Vagina (tissue), 2 donors: ENCODE measurements at places on chromosomes 3 and 15.
A peak's percentile ranks its signal among the peaks of the same experiment; 100 is the strongest.

- H3K36me3 ChIP-seq = no peaks in the 10 kb centered on the region
- no peak overlapping the region for H3K4me3 ChIP-seq
Observed at GRCh38 chr15:74328331-74329056, 39.0 kb downstream of the CYP11A1 start.

DNA sequence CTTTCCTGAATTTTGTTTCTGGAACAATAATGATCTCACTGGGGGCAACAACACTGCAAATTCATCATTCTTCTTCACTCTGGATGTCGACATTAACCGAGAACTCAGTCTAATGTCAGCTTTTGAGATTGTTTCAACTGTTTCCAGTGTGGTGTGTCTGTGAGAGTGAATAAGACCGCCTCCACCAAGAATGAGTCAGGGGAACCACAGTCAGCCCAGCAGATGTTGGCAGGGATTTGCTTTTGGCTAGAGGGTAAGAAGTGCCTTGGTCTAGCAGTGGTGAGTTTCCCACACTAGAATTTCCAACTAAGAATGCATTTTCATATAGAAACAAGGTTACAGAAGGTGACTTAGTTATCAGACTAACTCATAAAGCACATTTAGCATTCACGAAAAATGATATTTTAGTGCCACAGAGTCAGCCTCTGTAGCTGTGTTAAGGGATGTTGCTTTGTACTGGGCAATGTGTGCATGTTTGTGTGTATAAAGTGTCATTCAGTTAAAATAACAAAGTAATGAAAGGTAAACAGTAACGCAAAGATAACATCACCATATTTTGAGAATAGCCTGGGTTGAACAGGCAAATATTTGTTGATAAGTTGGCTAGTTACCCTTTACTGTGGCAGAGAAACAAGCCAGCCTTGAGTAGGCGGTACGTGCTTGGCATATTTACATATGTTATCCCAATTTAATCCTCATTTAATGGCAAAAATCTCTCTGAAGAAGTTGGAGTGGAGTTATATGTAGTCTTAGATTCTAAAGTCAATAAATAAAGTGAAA, 33.8 kb downstream of the DRD3 start:
- DNase-seq = no peak
- no peaks in the 10 kb centered on the region for H3K27me3 ChIP-seq
- H3K4me1 ChIP-seq = no peaks in the 10 kb centered on the region

DNA sequence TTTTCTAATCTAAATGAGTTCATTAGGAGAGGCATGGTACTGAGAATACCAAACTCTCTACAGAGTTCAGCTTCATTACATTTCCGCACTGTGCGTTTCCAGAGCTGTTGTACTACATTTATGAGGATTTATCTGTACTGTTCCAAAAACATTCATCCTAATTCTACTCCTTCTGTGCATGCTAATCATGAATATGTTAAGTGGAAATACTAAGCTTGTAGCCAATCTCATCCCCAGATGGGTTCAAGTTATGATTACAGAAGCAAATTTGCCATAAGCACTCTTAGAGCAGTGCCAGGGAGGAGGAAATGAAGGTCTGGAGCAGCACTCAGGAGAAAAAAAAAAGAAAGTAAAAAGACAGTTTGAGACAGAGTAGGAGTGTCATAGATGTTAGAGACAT, 544.3 kb downstream of the GBE1 start:
- DNase-seq = no peak
- H3K4me1 ChIP-seq = no peaks in the 10 kb centered on the region
- H3K27me3 ChIP-seq = no peaks in the 10 kb centered on the region

- H3K36me3 ChIP-seq = no peaks in the 10 kb centered on the region
- no peaks in the 10 kb centered on the region for H3K4me1 ChIP-seq
- no peak for DNase-seq
- no peak overlapping the region for H3K4me3 ChIP-seq
- no peaks in the 10 kb centered on the region for H3K27me3 ChIP-seq
- no peak overlapping the region for H3K27ac ChIP-seq
Observed at GRCh38 chr3:159974-160373, 36.6 kb upstream of the CHL1 start.

DNA sequence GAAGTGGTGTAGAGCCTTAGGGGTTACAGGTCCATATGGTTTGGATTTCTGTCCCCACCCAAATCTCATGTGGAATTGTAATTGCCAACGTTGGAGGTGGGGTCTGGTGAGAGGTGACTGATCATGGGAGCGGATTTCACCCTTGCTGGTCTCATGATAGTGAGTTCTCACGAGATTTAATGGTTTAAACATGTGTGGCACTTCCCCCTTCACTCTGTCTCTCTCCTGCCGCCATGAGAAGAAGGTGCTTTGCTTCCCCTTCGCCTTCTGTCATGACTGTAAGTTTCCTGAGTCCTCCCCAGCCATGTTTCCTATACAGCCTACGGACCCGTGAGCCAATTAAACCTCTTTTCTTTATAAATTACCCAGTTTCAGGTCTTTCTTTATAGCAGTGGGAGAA, 43.1 kb upstream of the MFGE8 start:
- H3K4me1 ChIP-seq = no peaks in the 10 kb centered on the region
- H3K27ac ChIP-seq = no peak overlapping the region
- no peaks in the 10 kb centered on the region for H3K27me3 ChIP-seq
- H3K4me3 ChIP-seq = no peak overlapping the region
- no peak for DNase-seq

- no peaks in the 10 kb centered on the region for H3K27me3 ChIP-seq
- H3K4me3 ChIP-seq = no peak overlapping the region
- no peaks in the 10 kb centered on the region for H3K4me1 ChIP-seq
Observed at GRCh38 chr15:42367041-42367440, 7.7 kb downstream of the CAPN3 start.

GRCh38 chr3:46312991-46313390, 40.9 kb upstream of the CCR2 start:
- H3K4me3 ChIP-seq = no peak overlapping the region
- H3K4me1 ChIP-seq = peaks cover 10% of the 10 kb centered on the region
- no peak overlapping the region for H3K27ac ChIP-seq
- no peak for DNase-seq
- H3K36me3 ChIP-seq = no peaks in the 10 kb centered on the region

GRCh38 chr3:171508206-171508605, 48.0 kb upstream of the TNIK start:
- H3K4me1 ChIP-seq = no peaks in the 10 kb centered on the region
- H3K4me3 ChIP-seq = no peak overlapping the region
- no peak for DNase-seq
- H3K27me3 ChIP-seq = no peaks in the 10 kb centered on the region

GRCh38 chr3:118180853-118181252, 853.8 kb downstream of the IGSF11 start:
- H3K4me3 ChIP-seq = no peak overlapping the region
- H3K27me3 ChIP-seq = no peaks in the 10 kb centered on the region
- no peaks in the 10 kb centered on the region for H3K4me1 ChIP-seq
- H3K36me3 ChIP-seq = no peaks in the 10 kb centered on the region

DNA sequence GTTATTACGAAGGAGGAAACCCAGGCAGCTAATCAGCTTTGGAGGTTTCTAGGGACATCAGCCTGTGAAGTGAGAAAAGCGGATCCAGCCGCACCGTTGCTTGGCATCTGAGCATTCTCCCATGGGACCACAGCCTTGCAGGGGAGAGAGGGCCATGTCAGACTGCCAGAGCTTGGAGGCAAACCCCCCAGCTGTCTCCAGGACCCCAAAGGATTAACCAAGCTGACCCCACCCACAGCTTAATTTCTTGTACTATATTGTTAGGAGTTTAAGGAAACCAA, 5.1 kb downstream of the IGDCC3 start:
- no peak overlapping the region for H3K4me3 ChIP-seq
- DNase-seq = no peak
- H3K27me3 ChIP-seq = no peaks in the 10 kb centered on the region
- H3K36me3 ChIP-seq = no peaks in the 10 kb centered on the region
- H3K4me1 ChIP-seq = peaks cover 13% of the 10 kb centered on the region

- H3K4me3 ChIP-seq = no peak overlapping the region
- H3K36me3 ChIP-seq = no peaks in the 10 kb centered on the region
- H3K27ac ChIP-seq = no peak overlapping the region
Observed at GRCh38 chr15:92421976-92422375, 28.3 kb downstream of the ST8SIA2 start.

GRCh38 chr3:100084100-100084806, 30.0 kb downstream of the FILIP1L start:
- no peak overlapping the region for H3K27ac ChIP-seq
- H3K4me1 ChIP-seq = no peaks in the 10 kb centered on the region
- DNase-seq = no peak

- H3K4me3 ChIP-seq = no peak overlapping the region
- no peak for DNase-seq
- H3K36me3 ChIP-seq = no peaks in the 10 kb centered on the region
- no peaks in the 10 kb centered on the region for H3K4me1 ChIP-seq
Observed at GRCh38 chr3:139440639-139441556, 35.4 kb downstream of the RBP2 start.

DNA sequence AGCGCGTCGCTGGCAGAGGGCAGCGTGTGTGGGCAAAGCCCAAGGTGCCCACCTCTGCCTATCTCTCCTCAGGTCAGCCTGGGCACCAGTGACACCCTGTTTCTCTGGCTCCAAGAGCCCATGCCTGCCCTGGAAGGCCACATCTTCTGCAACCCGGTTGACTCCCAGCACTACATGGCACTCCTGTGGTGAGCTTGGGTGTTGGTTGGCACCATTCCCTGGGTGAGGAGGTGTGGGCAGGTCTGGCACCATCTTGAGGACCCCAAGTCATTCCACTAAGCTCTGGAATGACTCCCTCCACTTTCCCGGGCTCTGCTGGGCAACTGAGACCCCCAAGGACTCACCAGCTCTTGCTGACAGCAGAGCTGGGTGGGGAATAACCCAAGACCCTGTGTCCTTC, 28.5 kb downstream of the XYLB start:
- no peaks in the 10 kb centered on the region for H3K27me3 ChIP-seq
- H3K36me3 ChIP-seq = peaks cover 11% of the 10 kb centered on the region
- peaks cover 9% of the 10 kb centered on the region for H3K4me1 ChIP-seq
- no peak for DNase-seq
- no peak overlapping the region for H3K27ac ChIP-seq

DNA sequence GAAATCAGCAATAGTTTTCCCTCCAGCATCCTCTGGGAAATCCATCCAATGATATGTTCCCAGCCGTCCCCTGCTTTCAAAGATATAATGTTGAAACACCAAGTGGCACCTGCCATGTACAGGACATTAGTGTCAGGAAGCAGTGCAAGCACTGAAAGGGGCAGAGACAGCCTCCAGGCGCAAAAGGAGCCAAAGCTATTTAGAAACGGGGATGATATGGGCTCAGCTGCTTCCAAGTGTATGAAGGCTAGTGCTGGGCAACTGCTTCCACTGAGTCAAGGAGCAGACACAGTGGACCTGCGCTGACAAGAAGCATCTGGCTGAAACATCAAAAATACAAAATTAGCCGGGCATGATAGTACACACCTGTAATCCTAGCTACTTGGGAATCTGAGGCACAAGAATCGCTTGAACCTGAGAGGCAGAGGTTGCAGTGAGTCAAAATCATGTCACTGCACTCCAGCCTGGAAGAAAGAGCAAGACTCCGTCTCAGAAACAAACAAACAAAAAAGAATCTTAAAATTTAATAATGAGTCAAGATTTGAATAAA, 119.7 kb downstream of the AQP9 start:
- H3K27ac ChIP-seq = no peak overlapping the region
- H3K27me3 ChIP-seq = no peaks in the 10 kb centered on the region
- no peak overlapping the region for H3K4me3 ChIP-seq
- no peak for DNase-seq
- peaks cover 6% of the 10 kb centered on the region for H3K4me1 ChIP-seq

- no peaks in the 10 kb centered on the region for H3K36me3 ChIP-seq
- H3K27me3 ChIP-seq = no peaks in the 10 kb centered on the region
- DNase-seq = no peak
- no peak overlapping the region for H3K4me3 ChIP-seq
Observed at GRCh38 chr3:24222165-24222805, 272.4 kb downstream of the THRB start.

GRCh38 chr15:38720893-38721567, 156.4 kb upstream of the RASGRP1 start:
- no peak for DNase-seq
- no peak overlapping the region for H3K27ac ChIP-seq
- no peaks in the 10 kb centered on the region for H3K4me1 ChIP-seq
- H3K4me3 ChIP-seq = no peak overlapping the region
- no peaks in the 10 kb centered on the region for H3K27me3 ChIP-seq

- peaks cover 73% of the 10 kb centered on the region for H3K4me1 ChIP-seq
- no peaks in the 10 kb centered on the region for H3K36me3 ChIP-seq
- no peaks in the 10 kb centered on the region for H3K27me3 ChIP-seq
Observed at GRCh38 chr3:152403632-152404066, 134.9 kb downstream of the MBNL1 start.

DNA sequence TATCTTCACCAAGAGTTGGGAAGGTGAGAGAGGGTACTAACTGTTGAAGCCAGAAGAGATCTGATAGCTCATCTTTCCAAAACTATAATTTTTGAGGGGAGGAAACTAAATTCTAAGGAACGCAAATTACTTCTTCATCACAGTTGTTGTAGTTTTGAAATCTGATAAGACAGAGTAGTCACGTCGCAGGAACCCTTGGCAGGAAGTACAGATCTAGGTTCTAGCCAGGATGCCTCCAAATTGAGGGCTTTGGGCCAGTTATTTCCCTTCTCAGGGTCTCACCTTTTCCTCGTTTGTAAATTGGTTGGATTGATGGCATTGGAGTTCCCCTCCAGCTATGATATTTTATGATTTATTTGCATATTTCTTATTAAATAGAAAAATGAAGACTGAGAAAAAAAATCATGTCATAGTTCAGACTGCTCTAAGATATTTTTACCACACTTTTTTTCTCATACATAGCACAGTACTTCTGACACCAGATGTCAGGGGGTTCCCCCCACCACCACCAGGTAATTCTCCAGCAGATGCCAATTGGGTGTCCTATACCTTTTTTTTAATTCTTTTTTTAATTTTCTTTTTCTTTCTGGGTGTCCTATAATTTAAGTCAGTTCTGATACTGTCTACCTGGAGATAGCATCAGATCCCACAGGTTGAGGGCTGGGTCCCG, 32.3 kb upstream of the APH1B start:
- H3K27me3 ChIP-seq = no peaks in the 10 kb centered on the region
- H3K4me1 ChIP-seq = peaks cover 38% of the 10 kb centered on the region
- H3K27ac ChIP-seq = peak overlapping the region; percentile 57

DNA sequence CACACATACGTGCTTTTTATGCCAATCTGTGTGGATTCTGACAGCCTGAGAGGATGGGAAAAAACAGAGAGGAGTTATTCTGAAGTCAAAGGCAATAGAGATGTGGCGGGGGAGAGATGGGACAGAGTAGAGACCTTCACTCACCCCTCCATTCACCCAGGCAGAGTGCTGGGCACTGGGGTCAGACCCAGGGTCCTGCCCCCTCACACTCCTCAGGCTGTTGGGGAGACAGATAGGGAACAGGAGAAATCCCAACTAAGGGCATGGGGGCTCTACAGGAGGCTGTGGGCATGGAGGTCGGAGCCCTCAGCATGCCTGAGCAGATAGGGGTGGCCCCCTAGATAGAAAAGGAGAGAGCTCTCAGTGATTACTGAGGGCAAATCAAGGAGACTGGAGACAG, 30.3 kb downstream of the SLC22A14 start:
- H3K4me1 ChIP-seq = no peaks in the 10 kb centered on the region
- H3K27ac ChIP-seq = no peak overlapping the region
